ENCODE measurements at places on chromosomes 3 and 15. TPM values are rescaled to one million over a fixed set of nuclear protein-coding genes. Genes with fewer than 3 reads are reported as not detected.

DNA sequence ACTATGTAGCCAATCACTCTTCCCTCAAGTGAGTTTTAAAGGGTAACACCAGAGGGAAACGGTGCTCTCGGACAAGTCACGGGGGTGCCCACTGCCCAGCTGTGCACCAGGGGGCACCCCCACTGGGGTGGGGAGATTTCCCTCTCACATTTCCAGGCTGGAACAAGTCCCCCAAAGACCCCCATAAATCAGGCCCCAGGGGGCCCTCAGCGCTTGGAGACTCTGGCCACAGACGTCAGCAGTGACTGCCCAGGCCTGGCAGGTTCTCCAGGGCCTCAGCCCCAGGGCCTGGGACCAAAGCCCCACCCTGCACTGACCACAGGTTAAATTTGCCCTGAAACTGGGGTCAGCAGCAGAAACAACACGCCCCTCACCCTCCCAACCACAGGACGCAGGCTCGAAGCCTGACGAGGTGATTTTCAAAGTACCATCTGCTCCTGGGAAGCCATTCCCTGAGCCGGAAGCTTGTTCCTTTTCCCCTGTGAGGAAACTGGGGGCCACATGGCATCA, 17.0 kb downstream of the XXYLT1 start:
- DNase-seq = no peak

DNA sequence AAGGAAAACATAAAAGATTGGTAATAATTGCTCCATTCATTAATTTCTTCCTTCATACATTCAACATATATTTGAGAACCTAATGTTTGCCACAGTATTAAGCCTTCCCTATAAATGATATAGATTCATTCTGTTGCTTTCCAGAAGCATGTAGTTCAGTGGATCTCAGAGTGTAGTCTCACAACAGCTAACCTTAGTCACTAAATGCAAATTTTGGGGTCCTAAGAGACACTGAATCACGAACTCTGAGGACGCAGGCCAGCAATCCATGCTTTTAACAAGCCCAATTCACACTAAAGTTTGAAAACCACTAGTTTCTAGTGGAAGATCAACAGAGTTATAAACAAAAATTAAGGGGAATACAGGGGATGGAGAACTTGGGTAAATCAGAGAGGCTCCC, 7.2 kb upstream of the AQR start:
- no peak for DNase-seq

- DNase-seq = peak; percentile 17
These were observed 942 bp downstream of the ELP6 start for GRCh38 chr3:47512416-47513124.

GRCh38 chr3:155753038-155753639, 8.3 kb upstream of the PLCH1 start:
- DNase-seq = no peak

CDCP1 gene
- total RNA-seq = 0.48 TPM

All from natural killer cell (primary cell).